ENCODE measurements at places on chromosomes 13 and 19.

- no peak for DNase-seq
Observed at GRCh38 chr19:3516675-3517207, 10.6 kb downstream of the FZR1 start.

- no peak for DNase-seq
Observed at GRCh38 chr13:66809485-66809884, 420.7 kb downstream of the PCDH9 start.

DNA sequence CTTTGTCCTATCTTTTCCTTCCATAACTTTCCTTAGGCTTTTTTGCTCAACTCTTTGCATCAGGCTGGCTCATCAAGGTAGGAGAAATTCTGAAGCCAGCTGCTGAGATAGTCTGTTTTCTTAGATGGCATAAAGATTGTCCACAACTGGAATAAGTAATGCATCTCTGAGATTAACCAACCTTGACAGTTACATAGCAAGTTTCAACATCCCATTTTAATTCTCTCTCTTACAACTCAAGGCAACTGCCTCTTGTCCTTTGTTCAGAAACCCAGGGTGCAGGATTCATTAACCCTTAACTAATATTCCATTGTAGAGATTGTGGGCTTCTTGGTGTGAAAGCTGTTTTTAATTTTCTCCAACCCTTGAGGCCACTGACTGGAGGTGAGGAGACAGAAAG is 239.2 kb downstream of the LACC1 start:
- DNase-seq, result no peak

- no peak for DNase-seq
Observed at GRCh38 chr13:97945792-97946419, 7.6 kb upstream of the IPO5 start.

- no peak for DNase-seq
Observed at GRCh38 chr13:99540530-99540929, 39.3 kb downstream of the TM9SF2 start.

GRCh38 chr19:19134687-19135158 is 3.6 kb downstream of the TMEM161A start:
- DNase-seq, result no peak

GRCh38 chr13:44373601-44374347 is at the start of gene SERP2:
TSS of gene SERP2 (plus strand) at chr13:44373824. CDS start at chr13:44374026, 202 bp downstream.
- no peak for DNase-seq

DNA sequence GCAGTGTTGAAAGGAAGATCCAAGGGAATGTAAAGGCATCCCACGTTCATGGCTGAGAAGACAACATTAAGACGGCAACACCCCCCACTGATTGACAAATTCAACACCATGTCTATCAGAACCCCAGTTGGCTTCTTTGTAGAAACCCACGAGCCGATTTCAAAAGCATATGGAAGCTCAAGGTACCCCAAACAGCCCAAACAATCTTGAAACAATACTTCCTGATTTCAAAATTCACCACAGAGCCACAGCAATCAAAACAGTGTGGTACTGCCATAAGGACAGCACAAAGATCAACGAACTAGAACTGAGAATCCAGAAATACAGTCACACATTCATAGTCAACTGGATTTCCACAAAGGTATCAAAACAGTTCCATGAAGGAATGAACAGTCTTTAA is 6.2 kb downstream of the MIER2 start:
- no peak for DNase-seq

- no peak for DNase-seq
Observed at GRCh38 chr19:2883686-2884439, 16.7 kb downstream of the ZNF556 start.

DNA sequence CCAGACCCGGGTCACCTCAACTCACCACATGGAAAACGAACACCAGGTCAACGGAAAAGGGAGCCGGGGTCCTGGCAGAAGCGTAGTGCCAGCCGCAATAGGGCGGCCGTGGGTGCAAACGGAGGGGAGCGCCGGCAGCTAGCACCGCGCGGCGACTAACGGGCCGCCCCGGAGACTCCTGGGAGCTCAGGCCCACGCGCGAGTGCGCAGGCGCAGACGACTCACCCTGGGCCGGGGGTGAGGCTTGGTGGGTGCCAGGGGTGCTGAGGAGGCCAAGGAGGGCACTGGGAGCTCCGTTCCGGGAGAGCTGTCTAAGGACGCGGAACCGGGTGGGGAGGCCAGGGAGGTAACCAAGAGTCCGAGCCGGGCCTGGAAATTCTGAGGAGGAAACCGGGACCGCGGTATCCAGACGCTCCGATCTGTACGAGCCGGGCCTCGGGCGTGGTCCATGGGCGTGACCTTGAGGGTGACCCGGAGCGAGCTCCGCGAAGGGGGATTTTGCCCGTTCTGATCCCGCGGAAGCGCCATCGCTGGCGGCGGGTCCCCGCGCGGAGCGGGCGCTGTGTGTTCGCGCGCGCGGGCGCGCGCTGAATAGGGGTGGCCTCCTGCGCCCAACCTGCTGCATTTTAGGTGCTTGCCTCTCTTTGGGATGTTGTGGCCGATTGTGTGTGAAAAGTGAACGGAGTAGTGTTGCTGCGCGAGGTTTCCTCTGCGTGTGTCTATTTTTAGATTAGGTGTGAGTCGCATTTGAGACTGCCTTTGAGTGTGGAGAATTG is at the start of gene ZNF382:
TSS of gene ZNF382 (plus strand) at position 213 of the 776 bp plus-strand sequence. CDS start 4,602 bp downstream, outside the sequence.
- DNase-seq, result peak; percentile 79

GRCh38 chr19:16951529-16951928 is 62.7 kb downstream of the F2RL3 start:
- DNase-seq, result no peak

DNA sequence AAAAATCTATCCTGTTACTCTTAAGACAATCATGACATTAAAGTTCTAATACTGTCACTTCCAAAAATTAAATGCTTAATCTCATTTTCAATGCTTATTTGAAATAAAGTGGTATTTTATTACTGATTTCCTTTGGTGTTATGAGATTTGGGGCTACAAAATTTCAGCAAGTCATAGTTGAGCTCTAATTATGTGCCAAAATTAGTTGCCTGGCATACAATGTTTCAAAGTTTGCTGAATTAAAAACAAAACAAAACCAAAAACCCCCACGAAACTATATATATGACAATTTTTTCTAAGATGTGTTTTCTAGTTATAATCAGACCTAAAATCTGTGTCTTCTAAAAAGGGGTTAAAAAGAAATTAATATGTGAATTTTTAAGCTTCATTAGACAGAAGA is 62.2 kb downstream of the KCNRG start:
- DNase-seq, result no peak

GRCh38 chr13:74528734-74529513 is 394.7 kb upstream of the KLF12 start:
- no peak for DNase-seq

- no peak for DNase-seq
Observed at GRCh38 chr13:42494157-42494556, 79.8 kb upstream of the TNFSF11 start.

DNA sequence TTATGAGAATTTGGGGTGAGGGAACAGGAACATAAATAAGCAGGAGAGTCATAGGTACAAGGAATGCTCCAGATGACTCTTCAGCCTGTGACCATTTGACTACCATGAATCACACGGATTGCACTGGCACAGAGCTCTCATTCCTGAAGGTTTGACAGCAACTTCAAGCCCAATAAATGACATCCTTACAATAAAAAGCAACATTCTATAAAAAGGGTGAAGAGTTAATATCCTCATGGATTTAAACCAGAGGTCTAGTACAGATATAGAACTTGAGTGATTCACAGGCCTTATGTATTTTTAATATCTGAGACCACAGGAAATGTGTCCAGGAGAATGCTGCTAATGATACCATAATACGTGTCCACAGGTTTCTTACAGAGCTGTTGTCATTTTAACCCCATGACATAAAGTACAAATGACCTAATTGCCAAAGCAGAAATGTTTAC is 158.1 kb downstream of the IRS2 start:
- DNase-seq, result no peak

- DNase-seq, result no peak
Observed at GRCh38 chr19:7526059-7526929, 3.9 kb downstream of the MCOLN1 start.

- no peak for DNase-seq
Observed at GRCh38 chr19:32711747-32712146, 7.8 kb upstream of the TDRD12 start.

GRCh38 chr13:77863144-77863543 is 55.5 kb downstream of the EDNRB start:
- DNase-seq, result no peak

- no peak for DNase-seq
Observed at GRCh38 chr19:2528675-2529101, 52.8 kb downstream of the GADD45B start.

DNA sequence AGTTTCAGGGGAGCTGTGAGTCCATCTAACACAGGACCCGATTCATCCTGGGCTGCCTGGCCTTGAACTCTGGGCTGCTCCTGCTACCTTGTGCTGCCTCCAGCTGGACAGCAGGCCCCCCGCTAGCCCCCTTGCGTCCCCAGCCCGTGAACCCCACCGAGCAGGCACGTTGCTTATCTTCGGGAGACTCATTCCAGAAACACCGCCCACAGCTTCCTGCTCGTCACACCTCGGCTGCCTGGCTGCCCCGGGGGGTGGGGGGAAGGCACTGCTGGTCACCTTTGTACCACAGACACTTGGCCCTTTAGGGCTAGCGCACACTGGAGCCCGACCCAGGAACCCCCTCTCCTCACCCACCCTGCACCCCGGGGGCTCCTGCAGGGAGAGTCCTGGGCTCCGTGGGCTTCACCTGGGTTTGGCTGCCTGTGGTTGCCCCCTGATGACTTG is 48.1 kb downstream of the CRTC1 start:
- no peak for DNase-seq

GRCh38 chr19:30003866-30004265 is 61.8 kb downstream of the URI1 start:
- DNase-seq, result no peak

DNA sequence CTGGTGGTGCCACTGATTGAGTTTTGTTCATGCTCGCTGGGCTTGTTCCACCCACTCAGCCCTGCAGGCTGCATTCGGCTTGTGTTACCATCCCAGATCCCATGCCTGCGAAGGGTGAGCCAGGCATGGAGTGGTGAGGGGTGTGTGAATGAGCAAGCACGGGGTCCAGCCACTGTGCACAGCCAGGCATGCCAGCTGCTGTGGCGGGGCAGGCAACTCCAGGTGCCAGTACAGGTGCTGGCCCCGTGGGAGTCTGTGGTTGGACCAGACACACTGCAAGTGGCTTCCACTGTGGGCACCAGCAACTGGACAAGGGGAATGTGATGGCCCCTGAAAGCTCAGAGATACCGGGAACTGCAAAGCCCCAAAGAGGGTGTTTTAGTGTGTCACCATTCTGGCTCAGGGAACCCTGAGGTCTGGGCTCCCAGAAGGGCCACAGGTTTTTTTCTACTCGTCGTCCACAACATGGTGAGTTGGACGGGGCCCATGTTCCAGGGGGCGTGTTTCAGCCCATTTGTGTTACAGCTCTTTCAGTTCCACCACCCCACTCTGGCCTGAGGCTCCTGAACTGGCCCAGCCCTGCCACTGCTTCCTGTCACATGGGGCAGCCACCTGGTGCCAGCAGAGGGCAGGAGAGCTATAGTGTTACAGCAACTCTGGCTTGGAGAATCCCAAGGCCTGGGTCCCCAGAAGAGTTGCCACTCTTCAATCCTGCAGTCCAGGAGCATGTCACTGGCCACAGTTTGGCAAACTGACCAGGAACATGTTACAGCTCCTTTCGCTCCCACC is 217.0 kb upstream of the OBI1 start:
- DNase-seq, result no peak

DNA sequence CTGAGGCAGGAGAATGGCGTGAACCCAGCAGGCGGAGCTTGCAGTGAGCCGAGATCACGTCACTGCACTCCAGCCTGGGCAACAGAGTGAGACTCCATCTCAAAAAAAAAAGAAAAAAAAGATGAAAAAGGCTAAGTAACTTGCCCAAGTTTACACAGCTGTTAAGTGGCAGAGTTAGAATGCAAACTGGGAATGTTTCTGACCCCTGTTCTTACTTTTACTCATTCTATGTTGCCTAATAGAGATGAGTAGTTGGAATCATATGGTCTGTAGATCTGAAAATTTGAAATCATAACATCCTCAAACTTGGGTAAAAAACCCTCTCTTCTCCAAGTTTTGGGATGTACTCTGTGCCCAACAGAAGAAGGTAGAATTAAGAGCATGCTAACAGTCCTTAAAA is 235.8 kb upstream of the RFC3 start:
- DNase-seq, result no peak

- no peak for DNase-seq
Observed at GRCh38 chr13:104114101-104114500, 1047.9 kb upstream of the SLC10A2 start.

DNA sequence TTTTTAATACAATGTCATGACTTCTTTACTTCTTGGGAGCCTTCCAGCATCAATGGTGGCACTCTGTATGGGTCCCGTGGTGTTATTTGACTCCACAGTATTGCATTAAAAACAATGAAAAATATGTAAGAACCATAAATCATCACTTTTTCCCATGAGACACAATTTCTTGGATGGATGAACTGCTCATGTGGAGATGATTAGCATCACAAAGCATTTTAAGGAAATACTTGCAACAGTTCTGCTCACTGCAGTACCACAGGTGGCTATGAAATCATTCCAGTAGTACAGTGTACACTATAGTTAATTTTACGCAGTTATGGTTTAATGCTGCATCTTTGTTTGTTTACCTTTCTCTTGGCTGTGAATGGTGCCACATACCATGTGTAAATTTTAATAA is 37.2 kb upstream of the C1QTNF9B start:
- DNase-seq, result no peak
